ENCODE measurements at places on chromosomes 11 and 22.

GRCh38 chr11:2268729-2269600, 1.4 kb downstream of the ASCL2 start:
- DNase-seq, result peak; percentile 62

DNA sequence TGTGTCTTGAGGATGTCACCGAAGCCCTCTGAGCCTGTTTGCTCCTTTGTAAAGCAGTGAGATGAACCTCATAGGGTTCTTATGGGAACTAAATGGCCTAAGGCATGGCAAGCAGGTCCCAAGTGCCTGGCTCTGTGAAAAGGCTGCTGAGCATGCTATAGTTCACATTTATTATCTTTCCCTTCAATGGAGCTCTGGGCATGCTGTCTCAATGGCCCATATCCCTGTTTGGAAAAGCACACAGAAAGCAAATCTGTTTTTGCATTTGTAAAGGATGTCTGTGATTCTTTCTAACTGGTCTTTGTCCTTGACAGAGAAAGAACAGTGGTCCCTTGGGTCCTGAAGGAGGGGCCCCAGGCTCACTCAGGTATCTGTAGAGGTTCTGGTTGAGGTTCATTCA, 26.4 kb downstream of the RTCB start:
- no peak for DNase-seq

DNA sequence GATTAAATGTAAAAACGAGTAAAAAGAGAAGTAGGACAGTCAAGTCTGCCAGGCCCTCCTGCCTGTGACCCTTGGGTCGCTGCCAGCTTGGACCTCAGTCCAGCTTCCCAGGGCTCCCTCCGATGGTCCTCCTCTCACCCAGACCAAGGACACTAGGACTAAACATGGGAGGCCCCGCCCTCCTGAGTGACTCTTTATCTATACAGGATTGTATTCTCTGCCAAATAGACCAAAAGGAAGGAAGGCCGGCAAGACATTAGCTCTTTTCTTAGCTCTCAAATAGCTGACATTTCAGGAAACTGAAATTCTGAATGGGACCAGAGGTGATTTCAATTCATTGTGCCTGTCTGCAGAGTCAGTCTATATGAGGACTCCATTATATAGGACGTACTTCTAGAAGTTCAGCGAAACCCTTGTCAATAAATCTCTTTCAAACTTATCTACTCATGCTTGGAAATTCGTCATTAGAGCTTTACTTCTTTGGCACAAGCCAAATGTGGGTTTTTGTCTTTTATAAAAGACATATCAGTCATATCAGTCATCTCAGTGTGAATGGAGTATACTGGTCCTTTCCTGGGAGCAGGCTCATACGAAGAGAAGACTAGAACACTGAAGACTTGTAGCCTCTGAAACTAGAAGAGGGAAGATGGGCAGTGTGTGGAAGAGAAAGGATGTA, 28.5 kb downstream of the ADORA2A start:
- no peak for DNase-seq

- DNase-seq, result no peak
These were observed 49.7 kb downstream of the SCGB1A1 start for GRCh38 chr11:62468577-62468976.

DNA sequence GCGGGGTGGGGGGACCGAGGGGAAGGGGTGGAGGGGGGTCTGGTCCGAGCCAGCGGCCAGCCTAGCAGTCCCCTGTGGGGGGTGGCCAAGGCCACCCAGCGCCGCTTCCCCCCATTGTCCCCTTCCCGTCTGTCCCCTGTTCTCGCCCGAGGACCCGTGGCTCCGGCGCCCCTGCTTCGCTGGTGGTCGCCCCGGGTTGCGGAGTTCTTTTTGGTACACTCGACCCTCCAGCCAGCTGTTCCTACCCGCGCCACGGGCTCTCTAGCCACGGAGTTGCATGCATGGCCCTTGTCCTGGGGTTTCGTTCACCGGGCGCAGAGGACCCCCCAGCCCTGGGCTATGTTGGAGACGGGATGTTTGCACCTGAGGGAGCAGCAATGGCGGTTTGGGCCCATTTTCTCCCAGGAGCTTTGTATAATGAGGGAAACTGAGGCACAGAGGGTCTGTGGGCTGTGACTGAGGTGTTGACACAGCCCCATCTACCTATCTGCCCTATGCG, 489 bp downstream of the RNF214 start:
- no peak for DNase-seq
